Smooth muscle cell of trachea (primary cell): ENCODE measurements at places on chromosomes 2 and 18. TPM values are rescaled to one million over a fixed set of nuclear protein-coding genes. Genes with fewer than 3 reads are reported as not detected.

LHCGR gene
- total RNA-seq, result not detected in 2 replicates

COL3A1 gene
- total RNA-seq, result 2,358 and 3,379 TPM in 2 replicates

SPHKAP gene
- under 0.01 TPM in 1 of 2 replicates, not detected in the other for total RNA-seq

MSTN gene
- total RNA-seq, result 0.17 and 0.29 TPM in 2 replicates

CCDC74B gene
- 4.8 and 9.3 TPM in 2 replicates for total RNA-seq

ARHGEF4 gene
- total RNA-seq, result 1.3 and 4.0 TPM in 2 replicates

TMEM37 gene
- 0.44 and 1.5 TPM in 2 replicates for total RNA-seq

ADRA2B gene
- not detected in 2 replicates for total RNA-seq

M1AP gene
- total RNA-seq, result not detected in 2 replicates

SP5 gene
- total RNA-seq, result not detected in 2 replicates

KCNS3 gene
- 1.0 and 1.3 TPM in 2 replicates for total RNA-seq

DSG1 gene
- not detected in 2 replicates for total RNA-seq

SDC1 gene
- total RNA-seq, result 57.6 and 63.1 TPM in 2 replicates

KCNF1 gene
- total RNA-seq, result 0.29 and 0.83 TPM in 2 replicates

AQP12A gene
- not detected in 2 replicates for total RNA-seq

MFSD2B gene
- total RNA-seq, result 0.17 TPM in 1 of 2 replicates, not detected in the other

TBR1 gene
- total RNA-seq, result under 0.01 TPM in 1 of 2 replicates, not detected in the other
